ENCODE measurements at places on chromosomes 11 and 22.

- DNase-seq: no peak
Observed at GRCh38 chr22:29083933-29084591, 11.2 kb downstream of the KREMEN1 start.

GRCh38 chr11:108881131-108881530 is 216.3 kb downstream of the DDX10 start:
- DNase-seq: no peak

DNA sequence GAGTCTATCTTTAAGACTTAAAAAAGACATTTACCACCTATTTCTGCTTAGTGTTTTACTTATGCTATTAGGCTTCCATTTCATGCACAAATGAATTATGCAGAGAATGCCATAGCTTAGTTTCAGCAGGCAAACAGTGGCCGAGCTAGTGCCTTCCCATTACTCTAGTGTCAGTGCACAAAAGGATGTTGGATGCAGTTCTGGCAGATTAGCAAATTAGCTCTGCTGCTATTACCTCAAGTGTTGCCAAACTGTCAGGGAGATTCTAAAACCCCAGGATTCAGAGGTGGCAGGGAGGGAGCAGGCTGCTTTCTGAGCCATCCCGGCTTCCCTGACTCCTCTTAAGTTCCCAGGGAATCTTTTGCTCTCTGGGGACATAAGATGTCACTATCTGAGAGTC is 209.4 kb upstream of the NCAM1 start:
- DNase-seq: no peak

DNA sequence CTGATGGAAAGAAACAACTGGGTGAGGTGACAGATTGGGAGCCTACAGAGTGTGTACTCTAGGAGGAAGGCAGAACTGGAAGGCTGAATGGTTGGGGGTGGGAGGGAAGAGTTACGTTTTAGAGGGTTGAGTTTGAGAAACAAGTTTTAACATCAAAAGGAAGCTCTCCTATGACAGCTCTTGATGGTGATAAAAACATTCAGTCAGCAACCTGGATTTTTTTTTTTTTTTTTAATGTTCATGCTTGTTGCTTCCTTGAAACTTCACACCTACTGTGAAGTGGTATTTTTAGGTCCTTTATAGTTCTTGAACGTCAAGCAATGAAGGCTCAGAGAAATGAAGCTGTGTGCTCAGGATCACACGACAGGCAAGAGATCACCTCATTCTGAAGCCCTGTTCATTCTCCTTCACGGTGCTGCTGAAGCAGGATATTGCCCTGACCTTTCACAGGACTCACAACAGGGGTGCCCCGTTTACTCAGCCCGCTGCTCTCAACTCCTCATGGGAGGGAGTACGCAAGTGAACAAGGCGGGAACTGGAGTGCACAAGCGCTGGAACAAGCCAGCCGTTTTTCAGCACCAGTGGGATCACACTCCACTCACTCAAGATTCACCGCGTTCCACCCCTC is 1.6 kb upstream of the TMEM109 start:
- no peak for DNase-seq

DNA sequence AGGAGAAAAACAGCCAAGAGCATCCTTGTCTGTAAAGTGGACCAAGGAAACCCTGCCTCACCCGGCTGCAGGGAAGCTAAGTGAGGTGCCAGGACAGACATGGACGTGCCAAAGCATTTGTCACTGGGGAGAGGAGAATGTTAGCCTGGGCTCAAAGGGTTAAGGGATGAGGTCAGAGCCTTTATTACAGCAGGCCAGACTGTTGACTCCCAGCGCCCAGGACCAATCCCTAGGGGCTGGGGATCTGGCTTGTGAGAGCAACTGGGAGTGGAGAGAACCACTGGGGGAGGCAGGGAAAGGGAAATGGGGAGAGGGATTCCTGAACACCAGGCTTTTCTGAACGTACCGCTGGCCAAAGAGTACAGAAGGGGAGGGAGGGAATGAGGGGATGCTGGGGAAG is 2.6 kb downstream of the CHRM1 start:
- DNase-seq: no peak

DNA sequence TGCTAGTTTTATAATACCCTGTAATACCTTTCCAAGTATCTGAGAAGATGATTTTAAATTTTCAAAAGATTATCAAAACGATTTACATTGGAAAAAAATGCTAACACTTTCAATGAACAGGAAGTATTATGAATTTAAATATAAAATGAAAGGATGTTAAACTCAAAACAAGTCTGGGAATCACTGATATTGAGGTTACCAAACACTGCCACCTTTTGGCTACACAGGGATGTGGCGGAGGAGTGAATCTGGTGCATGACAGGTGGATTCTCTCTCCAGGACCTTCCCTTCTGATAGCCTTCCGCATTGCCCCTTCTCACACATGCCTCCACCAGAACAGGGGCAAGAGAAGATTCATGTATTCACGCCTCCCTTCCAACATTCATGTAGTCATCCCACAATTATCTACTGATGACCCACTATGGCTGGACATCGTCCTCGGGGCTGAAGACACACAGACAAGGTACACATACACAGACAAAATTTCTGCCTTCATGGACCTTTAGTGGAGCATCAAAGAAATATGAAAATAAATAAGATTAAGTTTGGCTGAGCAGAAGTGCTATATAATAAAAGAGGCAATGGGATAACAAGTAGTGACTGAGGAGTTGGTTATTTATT is 34.7 kb downstream of the ATG16L2 start:
- no peak for DNase-seq

DNA sequence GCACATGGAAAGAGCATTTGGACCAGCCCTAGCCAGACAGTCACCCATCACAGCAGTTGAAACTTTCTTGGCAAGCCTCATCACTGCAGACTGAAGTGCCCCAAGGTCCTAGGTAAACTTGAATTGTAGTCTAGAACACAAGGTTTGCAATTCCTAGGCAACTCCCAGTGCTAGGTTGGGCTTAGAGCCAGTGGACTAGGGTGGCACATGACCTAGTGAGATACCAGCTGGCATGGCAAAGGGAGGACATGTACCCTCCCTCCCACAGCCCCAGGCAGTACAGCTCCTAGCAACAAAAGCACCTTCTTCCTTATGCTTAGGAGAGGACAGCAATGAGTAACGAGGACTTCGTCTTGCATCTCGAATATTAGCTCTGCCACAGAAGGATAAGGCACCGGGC is 889.5 kb downstream of the JRKL start:
- DNase-seq: no peak

DNA sequence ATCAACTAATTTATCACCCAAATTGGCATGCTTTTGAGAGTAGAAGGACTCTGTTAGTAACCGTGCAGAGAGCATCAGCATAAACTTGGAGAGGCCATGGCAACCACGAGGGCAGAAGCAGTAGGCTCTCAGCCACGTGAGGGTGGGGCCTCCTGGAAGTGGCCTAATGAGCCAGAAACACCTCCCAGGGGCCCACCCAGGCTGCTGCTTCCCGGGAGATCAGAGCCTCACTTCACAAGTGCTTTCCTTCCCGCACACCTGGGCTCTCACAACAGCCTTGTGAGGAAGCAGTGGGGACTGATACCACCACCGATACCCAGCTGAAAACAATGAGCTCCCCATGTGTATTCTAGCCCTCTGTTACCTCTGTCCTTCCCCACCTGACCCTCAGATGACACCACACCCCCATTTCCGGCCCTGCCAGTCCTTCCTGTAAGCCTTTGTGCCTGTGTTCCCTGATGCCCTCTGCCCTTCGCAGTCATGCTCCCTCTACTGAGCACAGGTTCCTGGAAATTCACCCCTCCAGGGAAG is 17.0 kb downstream of the TRIM29 start:
- DNase-seq: no peak

DNA sequence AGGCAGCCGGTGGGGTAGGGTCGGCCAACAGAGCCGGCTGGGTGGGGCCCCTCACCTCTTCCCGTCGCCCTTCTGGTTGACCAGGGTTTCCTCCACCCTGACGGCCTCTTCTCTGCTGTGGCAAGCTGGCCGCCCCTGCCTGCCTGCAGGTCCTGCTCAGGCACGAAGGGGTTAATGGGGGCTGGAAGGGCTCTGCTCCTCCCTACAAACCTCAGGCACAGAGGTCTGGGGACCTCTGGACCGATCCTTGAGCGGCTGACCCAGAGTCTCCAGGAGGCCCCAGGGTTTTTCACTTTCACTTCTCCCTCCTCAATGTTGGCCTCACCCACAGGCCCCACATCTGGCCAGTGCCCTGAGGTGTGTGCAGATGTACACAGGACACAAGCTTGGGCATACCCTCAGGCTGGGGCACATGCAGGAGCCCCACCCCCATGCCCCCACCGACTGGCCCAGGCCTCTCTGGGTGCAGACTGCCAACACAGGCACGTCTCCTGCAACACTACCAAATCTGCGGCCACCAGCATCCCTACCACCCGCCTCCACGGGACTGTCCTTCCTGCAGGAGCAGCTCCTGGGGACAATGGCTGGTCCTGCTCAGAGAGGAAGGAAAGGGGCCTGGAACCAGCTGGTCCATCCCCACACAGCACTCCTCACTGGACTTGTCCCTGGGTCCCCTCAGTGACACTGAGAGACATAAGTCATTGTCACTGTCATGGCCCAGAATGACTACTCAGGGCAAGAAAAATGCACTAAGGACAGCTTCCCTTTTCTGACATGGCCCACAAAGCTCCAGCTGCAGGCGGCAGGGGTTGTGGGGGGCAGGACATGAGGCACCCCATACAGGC is 3.2 kb upstream of the TBX1 start:
- DNase-seq: no peak

- no peak for DNase-seq
Observed at GRCh38 chr22:41377846-41378245, 3.9 kb upstream of the TEF start.

GRCh38 chr22:26197425-26197824 is 28.2 kb downstream of the SEZ6L start:
- DNase-seq: no peak

- no peak for DNase-seq
Observed at GRCh38 chr11:83773950-83774880, 488.0 kb upstream of the CCDC90B start.

DNA sequence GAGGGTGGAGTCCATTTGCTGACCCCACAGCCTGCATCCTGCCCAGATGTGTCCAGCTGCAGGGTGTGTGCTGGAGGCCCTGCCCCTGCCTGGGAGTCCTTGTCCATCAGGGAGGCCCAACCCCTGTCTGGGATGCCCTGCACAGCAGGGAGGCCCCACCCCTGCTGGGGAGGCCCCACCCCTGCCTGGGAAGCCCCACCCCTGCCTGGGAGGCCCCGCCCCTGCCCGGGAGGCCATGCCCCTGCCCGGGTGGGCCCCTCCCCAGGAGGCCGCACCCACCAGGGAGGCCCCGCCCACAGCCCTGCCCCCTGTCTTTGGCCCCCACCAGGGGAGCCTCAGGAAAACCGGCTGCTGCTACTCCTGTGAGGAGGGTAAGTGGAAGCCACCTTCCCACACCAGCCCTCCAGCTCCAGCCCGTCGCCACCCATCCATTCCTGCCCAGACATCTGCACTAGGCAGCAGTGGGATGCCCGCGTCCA is 37.2 kb downstream of the MUC5B start:
- DNase-seq: no peak

GRCh38 chr22:22166941-22167713 is 77.5 kb upstream of the VPREB1 start:
- DNase-seq: no peak
